Uterus (tissue), 4 donors: ENCODE measurements at places on chromosomes 3 and 15.

DNA sequence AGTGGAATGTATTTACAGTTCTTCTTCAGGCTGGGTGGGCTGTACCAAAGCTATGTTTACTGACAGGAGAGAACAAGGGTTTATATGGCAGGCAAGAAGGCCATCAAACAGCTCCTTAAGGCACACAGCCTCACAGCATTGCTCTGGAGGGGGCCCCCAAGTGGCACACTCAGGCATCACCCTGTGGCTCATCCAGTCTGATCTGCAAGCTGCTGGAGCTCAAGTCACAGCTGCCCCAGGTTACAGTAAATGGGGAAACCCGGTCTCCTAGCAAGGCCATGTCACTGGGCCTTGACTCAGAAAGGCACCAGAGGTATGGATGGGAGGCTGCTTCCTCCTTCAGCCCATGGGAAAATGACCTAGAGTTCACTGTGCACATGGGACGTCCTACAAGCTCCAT lies 67.5 kb downstream of the TFG start:
- no peak for DNase-seq

GRCh38 chr3:188126276-188126675 lies 27.7 kb upstream of the LPP start:
- DNase-seq: no peak

DNA sequence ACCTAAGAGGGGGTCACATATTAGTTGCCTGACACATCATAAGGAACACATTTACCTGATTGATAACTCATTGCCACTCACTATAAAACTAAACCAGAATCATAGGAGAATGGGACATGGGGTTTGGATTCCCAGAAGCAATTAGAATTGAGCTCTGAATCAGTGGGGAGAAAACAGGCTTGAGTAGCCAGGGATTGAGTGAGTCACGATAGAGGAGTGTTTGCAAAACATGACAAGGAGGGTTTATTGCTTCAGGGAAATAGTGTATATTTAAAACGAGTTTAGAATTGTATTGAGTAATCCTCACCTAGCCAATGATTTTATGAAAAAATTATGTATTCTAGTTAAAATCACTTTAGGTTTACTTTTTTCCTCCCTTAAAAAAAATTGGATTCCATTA lies 101.1 kb upstream of the THRB start:
- DNase-seq: no peak

DNA sequence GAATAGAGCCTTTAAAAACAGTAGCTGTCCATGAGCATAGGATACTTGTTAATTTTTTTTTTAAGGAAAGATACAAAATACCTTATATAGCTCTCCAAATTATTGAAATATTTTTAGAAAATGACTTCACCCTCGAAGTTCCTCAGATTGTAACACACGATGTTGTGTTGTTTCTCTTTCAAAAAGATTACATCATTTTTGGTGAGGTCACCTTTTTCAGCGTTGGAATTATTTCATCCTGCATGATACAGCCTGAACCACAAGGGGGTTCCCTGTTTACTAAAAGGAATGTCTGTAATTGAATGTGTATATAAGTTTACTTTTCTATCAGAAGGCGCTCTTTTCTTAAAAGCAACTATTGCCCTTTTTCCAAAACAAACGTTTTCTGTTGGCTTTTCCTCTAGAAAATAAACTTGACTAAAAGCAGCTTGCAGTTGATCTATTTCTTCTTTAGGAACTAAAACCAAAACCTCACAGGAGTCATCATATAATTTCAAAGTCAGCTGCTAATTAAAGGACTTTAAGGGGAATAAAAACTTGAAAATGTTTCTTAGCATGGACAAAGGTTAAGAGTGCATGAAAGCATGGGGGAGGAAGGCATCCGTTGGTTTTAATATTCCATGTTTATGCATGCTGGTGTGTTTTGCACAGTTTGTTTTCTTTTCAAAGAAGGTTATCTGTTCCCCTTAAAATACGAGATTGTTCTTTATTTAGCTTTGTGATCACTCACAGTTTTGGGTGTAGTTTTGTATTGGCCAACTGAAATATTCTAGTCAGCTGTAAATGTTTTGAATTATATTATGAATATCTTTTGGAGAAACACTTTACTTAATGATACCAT lies 29.4 kb downstream of the LYSMD4 start:
- DNase-seq: no peak

- peak; percentile 59 for DNase-seq
Observed at GRCh38 chr3:71681224-71681668, 44.0 kb downstream of the EIF4E3 start.

DNA sequence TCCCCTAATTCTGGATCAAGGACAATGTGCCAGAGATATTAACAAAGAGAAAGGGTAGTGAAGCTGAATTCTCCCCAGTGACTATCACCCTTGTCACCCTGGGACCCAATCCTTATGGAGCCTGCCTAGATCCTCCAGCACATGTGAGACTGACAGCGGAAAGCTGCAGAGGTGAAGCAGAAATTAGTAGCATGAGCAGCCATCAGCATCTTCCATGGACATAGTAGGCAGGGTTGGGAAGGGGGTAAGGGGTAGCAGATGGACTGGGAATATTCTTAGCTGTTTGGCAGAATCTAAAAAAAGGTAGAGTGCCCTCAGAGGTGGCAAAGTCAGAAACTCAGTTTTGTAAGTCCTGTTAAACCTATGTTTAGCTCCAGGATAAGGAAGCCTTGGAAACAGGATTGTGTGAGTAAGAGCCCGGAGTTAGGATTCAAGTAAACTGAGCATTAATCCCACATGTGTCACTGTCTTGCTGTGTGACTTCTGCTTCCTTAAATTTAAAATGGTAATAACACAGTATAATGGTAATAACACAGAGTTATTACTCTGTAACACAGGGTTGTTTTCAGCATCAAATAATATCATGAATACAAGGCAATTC lies 14.5 kb downstream of the GOLIM4 start:
- DNase-seq: no peak

- DNase-seq: no peak
Observed at GRCh38 chr3:120192579-120192978, 92.4 kb downstream of the GPR156 start.

DNA sequence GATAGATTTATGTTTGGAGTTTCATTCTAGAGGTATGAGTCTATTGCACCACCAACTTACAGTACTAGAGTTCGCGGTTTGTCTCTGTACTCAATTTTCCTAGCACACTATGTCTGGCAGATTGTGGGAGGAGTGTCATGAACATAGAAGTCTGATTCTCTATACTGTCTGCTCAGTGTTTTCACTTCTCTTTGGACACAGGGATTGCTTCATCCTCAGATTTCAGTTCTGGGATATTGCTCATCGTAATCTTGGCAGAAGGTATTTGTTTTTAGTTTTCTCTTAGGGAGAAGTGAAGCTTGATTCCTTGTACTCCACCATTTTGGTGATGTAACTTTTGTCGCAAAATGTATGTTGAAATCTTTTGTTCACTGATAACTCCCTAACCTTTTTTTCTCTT lies 27.8 kb upstream of the AZI2 start:
- no peak for DNase-seq

DNA sequence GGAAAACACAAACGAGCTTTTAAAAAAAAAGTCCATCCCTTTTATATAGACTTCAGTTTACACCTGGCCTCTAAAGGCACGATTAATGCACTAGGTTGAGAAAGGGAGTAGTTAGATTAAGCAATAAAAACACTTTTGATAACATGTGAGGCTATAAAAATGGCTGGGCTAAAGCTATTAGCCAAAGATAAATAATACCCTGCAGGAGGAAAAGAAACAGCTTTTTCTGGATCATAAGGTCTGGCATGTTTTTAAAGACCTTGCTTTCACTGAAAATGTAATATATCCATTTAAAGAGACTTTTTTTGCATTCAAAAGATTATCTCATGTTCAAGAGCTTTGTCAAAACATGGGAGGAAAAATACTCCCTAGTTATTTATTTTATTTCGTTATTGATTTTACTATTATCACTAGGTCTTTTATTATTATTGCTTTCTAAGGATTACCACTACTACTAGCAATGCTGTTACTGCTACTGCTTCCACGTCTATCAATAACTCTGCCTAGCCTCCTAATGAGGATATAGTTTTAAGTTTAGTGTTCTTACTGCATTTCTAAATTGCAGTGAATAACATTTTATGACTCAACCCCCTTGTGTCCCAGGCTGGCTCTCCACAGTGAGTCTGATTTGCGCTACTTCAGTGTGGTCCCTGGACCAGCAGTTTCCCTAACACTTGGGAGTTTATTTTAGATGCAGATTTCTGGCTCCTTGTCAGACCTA lies 93.4 kb downstream of the THRB start:
- DNase-seq: no peak

DNA sequence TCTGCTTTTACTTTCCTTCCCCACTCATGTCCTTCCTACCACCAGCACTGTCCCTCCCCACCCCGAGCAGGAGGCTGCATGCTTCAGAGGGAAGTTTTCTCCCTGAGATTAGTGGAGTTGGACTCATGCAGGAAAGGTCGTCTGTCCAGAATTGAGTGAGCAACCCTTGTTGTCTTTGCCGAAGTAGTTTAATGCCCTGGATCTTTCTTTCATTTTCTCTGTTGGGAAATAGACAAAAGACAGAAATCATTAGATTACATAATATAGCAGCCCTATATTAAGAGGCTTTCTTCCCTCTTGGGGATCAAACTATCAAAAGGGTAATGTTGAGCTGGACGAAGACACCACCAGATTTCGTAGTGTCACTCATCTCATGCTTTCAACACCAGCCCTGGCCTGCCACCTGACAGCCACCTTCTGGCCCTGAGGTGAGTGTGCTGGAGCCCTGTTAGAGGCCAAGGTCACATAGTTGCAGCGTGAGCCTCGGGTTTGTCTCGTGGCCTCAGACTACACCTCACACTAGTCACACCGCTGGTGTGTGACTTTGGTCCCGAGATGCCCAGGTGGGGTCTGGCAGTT lies 231.0 kb downstream of the ITPR1 start:
- no peak for DNase-seq

DNA sequence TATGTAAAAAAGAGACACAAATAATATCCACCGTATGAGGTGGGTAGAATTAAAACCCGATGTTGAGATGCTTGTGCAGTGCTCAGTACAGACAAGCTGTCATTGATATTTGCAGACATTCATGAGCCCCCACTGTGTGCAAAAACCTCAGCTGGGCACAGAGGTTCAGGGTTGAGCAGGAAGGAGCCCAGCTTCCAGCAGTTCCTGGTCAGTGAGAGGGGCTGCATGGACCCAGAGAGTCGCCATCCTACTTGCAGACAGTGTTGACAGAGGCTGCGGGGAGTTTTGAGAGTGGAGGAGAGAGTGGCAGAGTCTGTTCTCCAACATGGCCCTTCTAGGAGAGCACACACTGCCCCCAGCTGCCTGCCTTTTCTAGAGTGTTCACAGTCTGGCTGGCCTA lies 6.1 kb upstream of the LTF start:
- DNase-seq: no peak

- DNase-seq: no peak
Observed at GRCh38 chr3:30932513-30933098, 38.1 kb upstream of the GADL1 start.

DNA sequence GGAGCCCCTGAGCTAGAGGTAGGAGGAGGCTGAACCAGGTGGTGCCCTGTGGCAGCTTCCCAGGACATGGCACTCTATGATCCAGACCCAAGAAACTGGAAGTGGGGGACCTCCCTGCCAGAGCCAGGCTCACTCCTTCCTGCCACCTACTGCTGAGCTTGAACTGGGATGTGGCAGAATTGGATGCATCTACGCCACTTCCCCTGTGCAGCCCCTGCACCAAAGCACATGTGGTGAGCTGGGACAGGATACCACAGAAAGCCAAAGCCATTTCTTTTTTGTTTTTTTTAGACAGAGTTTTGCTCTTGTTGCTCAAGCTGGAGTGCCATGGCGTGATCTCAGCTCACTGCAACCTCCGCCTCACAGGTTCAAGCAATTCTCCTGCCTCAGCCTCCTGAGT lies 518.0 kb upstream of the PPP2R3A start:
- DNase-seq: no peak

DNA sequence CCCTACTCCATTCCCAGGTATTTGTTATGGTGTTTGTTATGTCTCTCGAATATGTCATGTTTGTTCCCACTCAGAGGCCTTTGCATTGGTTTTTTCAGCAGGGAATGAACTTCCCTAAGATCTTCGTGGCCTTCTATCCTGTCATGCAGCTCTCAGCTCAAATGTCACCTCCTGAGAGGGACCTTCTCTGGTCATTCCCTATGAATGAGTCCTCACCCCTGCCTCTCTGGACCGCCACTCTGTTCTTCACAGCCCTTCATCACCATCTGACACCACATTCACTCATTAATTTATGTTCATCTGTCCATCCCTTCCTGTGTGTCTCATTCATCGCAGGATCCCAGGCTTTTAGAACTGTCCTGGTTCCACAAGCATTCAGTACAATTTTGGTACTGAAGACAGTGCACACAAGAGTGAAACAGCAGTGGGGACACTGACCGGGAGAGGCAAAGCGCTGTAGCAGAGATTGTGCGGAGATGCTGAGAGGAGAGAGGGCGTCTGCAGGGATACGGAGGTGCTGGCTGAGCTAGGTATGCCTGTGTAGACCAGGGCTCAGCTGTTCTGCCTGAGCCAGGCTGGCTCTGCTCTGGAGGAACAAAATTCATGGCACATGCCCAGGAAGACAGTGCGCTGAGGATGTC lies 132.3 kb downstream of the CHCHD6 start:
- no peak for DNase-seq

DNA sequence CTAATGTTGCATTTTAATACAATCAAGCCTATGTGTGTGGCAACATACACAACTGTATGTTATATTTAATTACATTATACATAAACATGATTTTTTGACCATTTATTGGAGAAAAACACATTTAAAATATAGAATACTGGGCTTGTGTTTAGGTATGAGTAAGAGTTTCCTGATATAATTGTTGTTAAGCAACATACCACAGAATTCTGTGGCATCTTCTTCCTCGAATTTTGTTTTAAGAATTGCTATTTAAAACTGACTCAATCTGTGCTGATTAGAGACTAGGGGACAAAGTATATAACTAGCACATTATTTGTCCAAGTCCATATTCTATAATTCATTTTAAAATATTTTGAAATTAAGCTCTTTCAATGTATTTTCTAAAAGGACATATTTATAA lies 376.8 kb upstream of the THBS1 start:
- no peak for DNase-seq

DNA sequence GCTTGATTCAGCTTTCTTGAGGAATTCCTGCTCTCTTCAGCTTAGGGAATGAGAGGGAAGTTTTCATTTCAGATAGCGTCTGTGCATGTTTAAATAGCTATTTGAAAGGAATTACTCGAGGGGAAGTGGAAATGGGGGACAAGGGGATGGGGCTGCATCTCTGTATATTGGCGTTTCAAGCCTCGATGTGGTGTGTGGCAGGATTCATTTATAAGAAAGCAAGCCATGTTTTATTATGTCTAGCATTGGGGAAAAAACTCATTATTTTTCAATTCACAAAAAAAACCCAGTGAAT lies 1.0 kb downstream of the ATP2C1 start:
- no peak for DNase-seq

GRCh38 chr3:38108649-38109579 lies 28.0 kb downstream of the ACAA1 start:
- DNase-seq: no peak

DNA sequence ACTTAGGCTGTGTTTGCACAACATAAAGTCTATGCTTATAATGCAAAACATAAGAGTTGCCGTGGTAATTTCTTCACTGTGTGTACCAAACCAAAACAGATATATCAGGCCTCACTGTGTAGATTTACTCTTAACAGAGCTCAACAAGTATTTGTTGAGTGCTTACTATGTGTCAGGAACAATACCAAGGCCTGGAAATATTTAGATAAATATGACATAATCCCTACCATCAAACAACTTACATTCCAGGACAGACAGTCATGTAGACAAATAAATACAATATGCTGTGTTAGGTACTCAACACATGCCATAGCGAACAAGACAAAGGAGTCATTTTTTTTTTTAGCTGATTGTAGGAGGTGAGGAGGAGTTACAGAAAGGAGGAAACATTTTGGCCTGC lies 554.0 kb downstream of the NSUN3 start:
- no peak for DNase-seq

- no peak for DNase-seq
Observed at GRCh38 chr3:172279191-172279640, 169.0 kb downstream of the GHSR start.
